Adipocyte (in vitro differentiated cells): ENCODE measurements at places on chromosomes 7 and 10.

DNA sequence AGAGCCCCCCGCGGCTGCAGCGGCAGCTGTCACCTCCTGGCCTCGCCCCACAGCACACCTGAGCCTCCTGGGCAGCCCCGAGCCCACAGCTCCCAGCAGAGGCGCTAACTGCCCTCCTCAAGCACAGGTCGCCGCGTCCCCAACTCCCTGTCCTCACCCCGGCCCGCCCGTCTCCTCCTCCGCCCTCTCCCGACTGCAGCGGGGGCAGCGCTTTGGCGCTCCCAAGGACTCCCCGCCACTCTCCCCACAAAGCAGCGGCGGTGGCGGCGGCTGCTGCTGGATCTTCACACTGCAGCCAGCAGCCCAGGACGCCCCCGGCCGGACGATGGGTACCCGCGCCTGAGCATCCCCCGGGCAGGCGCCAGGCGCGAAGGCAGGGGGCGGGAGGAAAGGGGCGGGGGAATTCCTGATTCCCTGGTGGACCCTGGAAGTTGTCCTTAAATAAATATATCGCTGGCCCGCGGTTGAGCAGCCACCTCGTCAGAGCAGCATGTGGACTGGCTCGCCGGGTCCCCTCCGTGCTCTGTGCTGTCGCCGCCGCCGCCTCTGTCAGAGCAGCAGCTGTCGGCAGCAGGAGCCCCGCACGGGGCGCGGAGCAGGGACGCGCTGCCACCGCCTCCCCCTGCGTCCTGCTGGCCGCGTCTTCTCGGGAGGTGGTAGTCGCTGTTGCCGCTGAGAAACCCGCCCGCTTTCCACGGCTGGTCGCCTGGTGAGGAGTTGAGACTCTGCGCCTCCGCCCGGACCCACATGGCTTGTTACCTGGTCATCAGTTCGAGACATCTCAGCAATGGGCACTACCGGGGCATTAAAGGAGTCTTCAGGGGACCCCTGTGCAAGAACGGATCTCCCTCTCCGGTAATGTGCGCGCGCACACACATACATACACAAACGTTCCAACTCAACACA is at the start of gene ZNF804B:
TSS of gene ZNF804B (plus strand) at position 471 of the 906 bp plus-strand sequence. CDS start at position 748, 277 bp downstream.
- peak; percentile 5 for DNase-seq

GRCh38 chr7:39757604-39758003 is 134.2 kb downstream of the RALA start:
- DNase-seq: no peak

DNA sequence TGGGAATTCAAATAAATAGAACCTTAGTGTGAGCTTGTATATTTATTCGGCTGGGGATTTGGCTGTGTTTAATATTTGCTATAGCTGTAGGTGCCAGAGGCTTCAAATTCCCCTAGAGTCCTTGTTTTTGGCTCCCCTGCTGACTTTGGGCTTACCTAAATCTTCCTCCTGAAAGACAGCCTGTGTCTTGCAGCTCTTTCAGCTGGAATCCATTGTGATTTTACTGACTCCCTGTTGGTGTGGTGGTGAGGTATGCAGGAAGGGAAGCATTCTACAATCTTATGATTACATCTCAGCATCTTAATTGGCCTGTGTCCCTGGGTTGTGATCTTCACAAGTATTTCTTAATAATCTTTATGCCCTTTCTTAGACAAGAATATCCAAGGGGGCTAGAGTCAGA is 25.9 kb downstream of the FOXI2 start:
- DNase-seq: no peak

DNA sequence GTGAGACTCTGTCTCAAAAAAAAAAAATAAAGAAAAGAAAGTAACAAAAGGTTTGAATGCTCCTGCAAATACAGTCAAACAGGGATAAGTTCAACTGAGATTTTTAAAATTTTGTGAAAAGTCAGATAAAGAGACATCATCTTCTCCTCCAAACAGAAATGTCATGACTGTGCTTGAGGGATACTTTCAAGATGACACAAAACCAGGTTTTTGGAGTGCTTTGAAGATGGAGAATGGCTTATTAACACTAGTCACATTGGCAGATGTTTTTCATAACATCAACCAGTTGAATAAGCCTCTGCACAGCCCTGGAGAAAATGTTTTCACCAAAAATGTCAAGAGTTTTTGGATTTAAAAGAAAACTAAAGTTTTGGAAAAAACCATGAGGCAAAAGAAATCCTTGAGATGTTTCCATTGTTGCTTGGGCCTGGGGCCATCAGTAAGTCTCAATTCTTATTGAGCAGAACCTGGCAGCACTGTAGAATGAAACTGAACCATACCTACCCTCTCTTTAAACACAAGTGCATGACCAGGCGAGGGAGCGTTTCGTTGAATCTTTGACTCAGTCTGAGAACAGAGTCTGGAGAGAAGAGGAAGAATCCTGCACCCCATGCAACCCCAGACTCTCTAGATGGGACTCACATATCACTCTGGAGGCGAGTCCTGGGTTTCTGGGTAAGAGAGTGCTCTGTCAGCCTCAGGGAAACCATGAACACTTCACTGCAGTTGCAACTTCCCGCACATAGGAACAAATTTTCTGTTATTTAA is 37.4 kb upstream of the PRKCQ start:
- no peak for DNase-seq

DNA sequence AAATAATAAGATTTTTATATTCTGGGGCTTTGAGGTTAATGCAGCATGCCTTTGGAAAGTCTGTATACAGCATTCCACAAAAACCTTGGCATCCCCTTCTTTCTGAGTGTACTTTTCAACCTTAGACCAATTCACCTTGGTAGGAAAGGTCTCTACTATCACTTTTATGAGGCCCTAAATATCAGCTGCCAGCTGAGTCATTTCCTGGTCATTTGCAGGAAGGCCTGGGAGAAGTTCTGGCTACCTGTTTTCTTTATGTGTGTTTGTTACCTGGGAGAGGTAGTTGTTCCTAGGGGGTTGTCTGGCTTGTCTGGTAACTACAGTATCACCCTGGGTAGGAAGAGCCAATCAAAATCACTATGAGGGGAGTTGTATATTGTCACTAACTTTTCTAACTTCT is 4.1 kb downstream of the SPAM1 start:
- no peak for DNase-seq

DNA sequence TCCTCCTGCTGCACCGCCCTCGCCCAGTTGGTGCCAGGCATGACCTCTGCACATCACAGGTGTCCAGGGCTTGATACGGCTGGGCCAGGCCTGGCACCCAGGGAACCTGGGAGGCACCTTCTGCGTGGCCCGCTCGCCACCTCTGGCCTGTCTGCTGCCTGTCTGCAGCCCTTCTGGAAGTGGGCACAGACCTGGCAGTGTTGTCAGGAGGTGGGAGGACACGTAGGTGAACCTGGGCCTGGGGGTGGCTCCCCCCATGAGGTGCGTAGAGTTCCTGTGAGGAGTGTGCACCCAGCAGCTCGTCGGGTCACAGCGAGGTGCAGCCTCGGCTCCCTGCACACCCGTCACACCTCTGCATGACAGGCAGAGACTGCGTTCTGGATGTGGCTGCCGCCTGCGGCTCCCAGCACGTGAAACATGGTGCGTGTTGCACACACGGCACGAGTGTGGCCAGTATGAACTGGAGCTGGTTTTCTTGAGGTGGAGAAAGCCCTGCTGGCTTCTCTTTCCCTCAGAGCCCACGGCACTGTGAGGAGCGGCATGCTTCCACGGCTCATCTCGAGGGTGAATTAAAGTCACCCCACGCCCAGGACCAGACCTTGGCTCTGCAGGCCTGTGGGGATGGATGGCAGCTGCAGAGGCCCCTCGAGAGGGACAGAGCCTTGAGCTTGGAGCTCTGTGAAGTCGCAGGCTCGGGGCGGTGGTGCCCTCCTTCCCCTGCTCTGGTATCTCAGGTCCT is 24.8 kb downstream of the INPP5A start:
- no peak for DNase-seq
